ENCODE measurements at places on chromosomes 11 and 22. TPM values are rescaled to one million over a fixed set of nuclear protein-coding genes. Genes with fewer than 3 reads are reported as not detected.
A peak's percentile ranks its signal among the peaks of the same experiment; 100 is the strongest.

DNA sequence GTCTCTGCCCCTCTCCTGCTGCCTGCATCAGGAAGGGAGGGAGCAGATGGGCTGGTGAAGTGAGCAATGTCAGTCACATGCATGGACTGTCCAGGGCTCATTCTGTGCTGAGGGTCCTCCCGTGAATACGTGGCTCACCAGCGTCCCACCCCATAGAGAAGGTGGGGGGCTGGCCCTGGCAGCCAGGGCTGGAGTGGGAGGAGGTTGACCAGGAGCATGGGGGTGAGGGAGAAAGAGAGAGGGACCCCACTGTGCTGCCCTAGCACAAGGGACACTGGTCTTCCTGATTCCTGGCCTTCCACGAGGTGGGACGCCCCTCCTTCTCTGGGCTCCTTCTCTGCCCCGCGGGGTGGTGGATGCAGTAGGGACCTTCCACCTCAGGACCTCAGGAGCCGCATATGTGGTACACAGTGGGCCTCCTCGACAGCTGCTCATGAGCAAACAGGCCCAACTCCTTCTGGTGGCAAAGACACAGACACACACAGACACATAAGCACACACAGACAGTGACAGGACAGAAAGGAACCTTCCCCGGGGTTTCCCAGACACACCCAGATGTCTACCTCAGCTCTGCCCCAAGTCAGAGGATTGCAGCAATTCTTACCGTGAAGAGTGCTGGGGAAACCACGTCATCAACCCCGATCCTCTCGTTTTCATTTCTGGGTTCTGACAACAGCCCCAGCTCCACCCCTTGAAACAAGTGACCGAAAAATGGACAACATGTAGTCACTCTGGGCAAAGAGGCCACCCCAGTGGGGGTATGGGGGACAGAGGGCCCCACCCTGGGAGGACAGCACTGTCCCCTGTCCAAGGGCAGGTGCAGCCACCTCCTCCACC lies 3.6 kb upstream of the APOBEC3A start:
- no peak for DNase-seq

The DEUP1 gene
- total RNA-seq: not detected

- DNase-seq: peak; percentile 76
Observed at GRCh38 chr11:128711136-128711535, 17.3 kb downstream of the FLI1 start.

The OTOG gene
- total RNA-seq: not detected

GRCh38 chr11:25065746-25066145 lies 568.9 kb downstream of the LUZP2 start:
- DNase-seq: no peak

The PTPN5 gene
- total RNA-seq: not detected

GRCh38 chr11:14202251-14203196 lies 156.5 kb downstream of the RRAS2 start:
- DNase-seq: no peak

All from HFFc6 (cell line).